Right kidney (tissue), 9 donors: ENCODE measurements at places on chromosomes 11 and 22.

DNA sequence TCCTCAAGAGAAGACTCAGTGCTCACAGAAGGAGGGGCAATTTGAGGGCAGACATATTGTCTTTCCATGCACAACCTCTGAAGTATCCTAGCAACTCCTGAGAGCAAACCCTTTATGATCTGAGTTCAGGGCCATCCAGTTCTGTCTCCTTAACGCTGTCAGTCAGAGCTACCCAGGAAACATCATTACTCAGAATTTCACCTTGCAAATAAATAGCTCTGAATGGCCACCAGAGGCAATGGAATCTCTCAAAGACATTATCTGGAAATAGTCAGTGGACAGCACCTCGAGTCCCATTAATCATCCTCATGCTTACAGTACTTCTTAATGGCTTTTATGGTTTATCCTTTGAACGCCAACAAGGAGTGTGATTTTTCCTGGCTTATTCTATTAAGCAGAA, 656.1 kb downstream of the OPCML start:
- no peak for DNase-seq

- DNase-seq: no peak
These were observed 68.0 kb downstream of the ETS1 start for GRCh38 chr11:128519338-128519737.

- no peak for DNase-seq
These were observed 18.9 kb downstream of the AP1B1 start for GRCh38 chr22:29369460-29369859.

DNA sequence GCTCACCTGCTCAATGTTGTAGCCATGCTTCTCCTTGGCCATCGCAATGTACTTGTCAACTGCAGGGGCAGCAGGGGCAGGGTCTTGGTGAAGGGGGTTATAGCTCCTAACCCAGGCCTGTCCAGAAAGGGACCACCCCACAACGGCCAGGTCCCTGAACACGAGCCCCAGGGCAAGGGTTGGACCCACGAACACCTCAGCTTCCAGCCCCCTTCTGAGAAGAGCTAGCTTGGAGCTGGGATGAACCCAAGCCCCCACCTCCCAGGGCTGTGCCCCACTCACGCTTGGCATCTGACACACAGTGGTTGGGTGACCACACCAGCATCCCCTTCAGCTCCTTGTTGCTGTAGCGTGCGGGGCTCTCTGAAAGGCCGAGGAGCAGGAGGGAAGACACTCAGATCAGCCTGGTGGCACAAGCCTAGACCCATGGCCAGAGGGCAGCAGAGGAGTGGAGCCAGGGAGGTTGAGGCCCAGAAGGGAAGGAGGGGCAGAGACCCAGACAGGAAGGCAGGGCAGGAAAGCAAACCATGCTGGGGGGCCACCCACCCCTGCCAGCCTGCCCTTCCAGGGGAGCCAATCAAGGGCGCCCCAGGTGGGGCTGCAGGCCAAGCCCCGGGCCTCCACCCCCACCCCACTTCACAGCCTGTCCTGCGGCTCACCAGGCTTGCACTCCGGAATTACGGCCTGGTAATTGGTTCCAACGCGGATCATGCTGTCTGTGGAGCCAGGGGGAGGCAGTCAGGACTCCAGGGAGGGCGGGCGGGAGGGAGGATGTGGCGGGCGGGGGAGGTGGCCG, 1.9 kb downstream of the RCOR2 start:
- DNase-seq: no peak

DNA sequence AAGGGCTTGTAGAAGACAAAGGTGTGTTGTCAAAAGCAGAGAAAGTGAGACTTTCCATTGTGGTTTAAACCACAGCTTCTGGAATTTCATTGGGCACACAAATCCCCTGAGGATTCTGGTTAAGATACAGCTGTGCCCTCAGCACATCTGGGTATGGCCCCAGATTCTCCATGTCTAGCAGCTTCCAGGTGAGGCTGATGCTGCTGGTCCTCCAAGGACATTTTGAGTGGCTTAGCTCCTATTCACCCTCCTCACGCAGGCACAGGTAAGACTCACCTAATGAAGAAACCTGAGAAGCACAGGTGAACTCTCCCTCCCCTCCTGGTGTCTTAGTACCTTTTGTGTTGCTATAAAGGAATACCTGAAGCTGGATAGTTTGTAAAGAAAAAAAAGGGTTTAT, 88.9 kb upstream of the IGLL5 start:
- no peak for DNase-seq
